Karpas-422 (cell line): ENCODE measurements at places on chromosomes 1 and 21. TPM values are rescaled to one million over a fixed set of nuclear protein-coding genes. Genes with fewer than 3 reads are reported as not detected.

- DNase-seq: no peak
These were observed 22.6 kb downstream of the PLCH2 start for GRCh38 chr1:2498648-2499047.

Gene LCA5L
- total RNA-seq: 0.25 TPM in 1 of 2 replicates, not detected in the other

Gene ERICH3
- 0.04 TPM in 1 of 2 replicates, not detected in the other for total RNA-seq

Gene ARPC5
- total RNA-seq: 93.3 and 238 TPM in 2 replicates
